ENCODE measurements at places on chromosomes 11 and 22.
A peak's percentile ranks its signal among the peaks of the same experiment; 100 is the strongest.

GRCh38 chr11:10485646-10486045, 30.6 kb downstream of the AMPD3 start:
- DNase-seq = no peak

DNA sequence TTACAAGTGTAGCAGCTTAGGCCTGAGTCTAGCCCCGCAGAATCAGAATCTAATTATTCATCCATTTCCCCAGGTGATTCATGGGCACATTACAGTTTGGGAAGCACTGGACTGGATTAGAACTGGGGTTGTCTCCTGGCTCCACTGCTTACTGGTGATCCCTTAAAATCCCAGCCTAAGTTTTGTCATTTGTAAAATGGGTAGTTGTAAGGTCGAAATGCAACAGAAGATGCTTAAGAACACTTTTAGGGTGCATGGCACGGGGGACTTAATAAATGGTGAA, 1.3 kb downstream of the STX3 start:
- DNase-seq = peak; percentile 57

GRCh38 chr11:127119356-127119755, 118.8 kb upstream of the KIRREL3 start:
- no peak for DNase-seq

GRCh38 chr11:108618529-108618928, 25.0 kb upstream of the EXPH5 start:
- DNase-seq = no peak

DNA sequence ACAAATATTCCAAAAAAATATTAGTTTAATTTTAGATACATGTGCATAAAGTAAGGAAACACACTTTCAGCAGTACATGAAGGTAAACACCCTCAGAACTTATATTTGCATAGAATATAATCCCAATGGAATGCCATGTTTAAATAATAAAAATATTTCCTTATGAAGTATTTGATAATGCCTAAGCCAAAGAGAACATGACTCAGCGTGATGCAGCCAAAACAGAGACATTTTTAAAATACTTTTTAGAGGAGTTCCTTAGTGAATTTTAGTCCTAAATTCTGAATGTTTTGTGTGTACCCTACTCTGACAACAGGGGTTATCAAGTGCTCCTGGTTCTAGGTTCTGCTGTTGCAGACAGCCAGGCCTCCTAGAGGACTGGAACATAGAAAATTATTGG, 39.1 kb upstream of the POU2AF2 start:
- DNase-seq = no peak

GRCh38 chr11:36251823-36252222, 37.4 kb downstream of the COMMD9 start:
- no peak for DNase-seq

GRCh38 chr22:17537155-17537554, 26.1 kb upstream of the SLC25A18 start:
- DNase-seq = peak; percentile 10

GRCh38 chr11:92384358-92384757, 159.7 kb downstream of the FAT3 start:
- no peak for DNase-seq

DNA sequence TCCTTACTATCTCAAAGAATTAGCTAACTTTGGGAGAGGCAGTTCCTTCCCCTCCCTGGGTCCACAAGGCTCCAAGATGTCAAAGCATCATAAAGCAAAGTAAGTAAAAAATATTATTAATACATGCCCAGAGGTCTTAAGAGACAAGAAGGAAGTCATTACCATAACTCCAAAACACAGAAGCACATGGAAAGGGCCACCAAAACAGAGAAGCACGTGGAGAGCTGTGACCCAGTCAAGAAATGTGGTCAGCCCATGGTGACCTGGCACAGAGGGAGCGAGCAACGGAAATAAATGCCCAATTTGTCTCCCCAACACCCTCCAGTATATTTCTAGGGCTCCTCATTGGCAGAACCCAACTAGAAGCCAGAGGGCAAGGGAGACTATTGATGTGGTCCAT, 277.5 kb upstream of the API5 start:
- no peak for DNase-seq

- DNase-seq = peak; percentile 81
Measured at GRCh38 chr22:41301085-41302020, at the start of gene ZC3H7B. ZC3H7B (plus strand) TSS chr22:41301525; CDS start chr22:41320661, 19,136 bp downstream.

DNA sequence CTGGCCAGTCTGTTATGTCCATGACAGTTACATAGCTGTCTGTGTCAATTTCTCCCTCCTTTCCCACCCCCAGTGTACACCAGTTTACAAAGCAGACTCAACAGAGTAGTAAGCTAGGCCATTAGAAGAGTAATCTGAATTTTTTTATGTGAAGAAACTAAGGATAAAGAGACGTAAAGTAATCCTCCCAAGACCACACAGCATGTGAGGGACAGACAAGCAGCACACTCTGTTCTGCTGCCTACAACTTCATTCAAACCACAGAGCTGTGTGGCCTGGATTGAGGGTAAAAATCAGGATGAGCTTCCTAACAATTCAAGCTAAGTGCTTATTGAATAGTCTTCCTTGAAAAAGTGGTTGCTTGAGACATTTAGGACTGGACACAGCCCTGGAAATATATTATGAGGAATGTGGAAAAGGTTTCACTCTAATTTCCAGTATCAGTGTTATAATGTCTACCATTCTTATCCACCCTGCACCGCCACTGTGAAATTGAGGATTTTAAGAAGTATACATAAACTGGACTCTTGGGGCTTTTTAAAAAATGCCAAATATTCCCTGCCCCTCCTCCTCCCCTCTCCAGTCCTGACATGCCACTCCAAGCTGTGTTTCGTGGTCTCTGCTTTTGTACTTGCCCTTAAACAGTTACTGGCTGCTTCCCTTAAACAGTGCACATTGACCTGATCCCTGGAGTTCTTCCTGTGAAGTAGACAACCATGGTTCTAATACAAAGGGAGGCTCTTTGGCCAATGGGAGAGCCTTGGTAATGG, 40.9 kb downstream of the EXT2 start:
- no peak for DNase-seq

- DNase-seq = no peak
Measured at GRCh38 chr11:105937738-105938137, 84.3 kb downstream of the MSANTD4 start.

DNA sequence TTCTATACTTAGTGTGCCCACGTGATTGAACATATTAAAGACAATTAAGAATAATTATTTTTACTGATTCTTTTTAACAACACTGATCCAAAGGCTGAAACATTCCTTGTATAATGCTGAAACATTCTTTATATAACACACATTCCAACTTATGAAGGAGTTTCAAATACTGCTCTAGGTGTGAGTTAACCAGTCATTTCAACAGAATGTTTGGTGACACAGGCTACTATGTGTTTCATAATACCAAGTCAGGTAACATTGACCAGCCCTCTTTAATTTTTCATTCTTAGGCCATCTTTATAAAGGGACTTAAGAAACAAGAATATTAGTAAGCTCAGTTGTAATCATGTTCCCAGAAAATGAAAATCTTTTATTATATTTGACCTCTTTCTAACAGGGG, 136.6 kb downstream of the ELP4 start:
- no peak for DNase-seq

GRCh38 chr11:93476796-93477195, 66.4 kb downstream of the SMCO4 start:
- DNase-seq = no peak

- DNase-seq = no peak
Measured at GRCh38 chr11:133988686-133989410, 32.1 kb upstream of the IGSF9B start.

- no peak for DNase-seq
Measured at GRCh38 chr11:107102692-107103477, 84.6 kb upstream of the GUCY1A2 start.

DNA sequence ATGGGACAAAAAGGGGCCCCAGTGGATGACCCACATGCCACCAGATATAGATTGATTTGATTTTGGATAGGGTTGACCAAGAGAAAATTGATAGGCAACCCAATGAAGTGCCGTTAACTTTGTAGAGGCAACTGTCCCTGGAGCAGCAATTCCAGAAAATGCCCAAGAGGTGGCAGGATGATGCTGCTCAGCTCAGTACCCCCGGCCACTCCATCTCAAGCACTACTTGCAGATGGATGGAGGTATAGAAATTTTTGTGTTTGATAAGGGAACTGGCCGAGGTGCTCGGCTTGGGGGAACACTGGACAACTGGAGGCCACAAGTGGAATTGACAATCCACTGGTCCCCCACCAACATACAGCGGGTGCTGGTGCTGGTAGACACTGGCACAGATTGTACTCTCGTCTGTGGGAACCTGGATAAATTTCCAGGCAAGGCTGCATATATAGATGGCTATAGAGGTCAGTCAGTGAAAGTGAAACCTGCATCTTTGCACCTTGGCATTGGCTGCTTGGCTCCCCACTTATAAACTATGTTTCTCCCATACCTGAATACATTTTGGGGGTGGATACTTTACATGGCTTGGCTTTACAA, 86.3 kb downstream of the CCDC83 start:
- DNase-seq = peak; percentile 47

DNA sequence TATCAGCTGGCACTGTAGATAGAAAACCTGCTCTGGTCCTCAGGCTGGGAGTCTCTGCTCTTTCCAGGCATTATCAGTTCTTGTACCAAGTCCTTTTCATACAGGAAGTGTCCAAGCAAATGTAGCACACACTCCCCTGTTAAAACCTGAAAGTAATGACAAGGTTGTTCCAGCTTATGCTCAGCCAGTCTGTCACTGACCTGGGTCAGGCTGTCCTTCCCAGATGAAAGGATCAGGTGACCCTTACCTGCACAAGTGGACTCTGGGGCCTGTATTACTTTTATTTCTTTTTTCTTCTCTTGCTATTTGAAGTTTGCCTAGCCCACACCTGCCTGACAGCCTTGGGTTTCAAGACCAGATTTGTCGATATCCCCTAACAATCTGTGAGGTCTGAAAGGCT, 156.3 kb upstream of the SESN3 start:
- DNase-seq = no peak

DNA sequence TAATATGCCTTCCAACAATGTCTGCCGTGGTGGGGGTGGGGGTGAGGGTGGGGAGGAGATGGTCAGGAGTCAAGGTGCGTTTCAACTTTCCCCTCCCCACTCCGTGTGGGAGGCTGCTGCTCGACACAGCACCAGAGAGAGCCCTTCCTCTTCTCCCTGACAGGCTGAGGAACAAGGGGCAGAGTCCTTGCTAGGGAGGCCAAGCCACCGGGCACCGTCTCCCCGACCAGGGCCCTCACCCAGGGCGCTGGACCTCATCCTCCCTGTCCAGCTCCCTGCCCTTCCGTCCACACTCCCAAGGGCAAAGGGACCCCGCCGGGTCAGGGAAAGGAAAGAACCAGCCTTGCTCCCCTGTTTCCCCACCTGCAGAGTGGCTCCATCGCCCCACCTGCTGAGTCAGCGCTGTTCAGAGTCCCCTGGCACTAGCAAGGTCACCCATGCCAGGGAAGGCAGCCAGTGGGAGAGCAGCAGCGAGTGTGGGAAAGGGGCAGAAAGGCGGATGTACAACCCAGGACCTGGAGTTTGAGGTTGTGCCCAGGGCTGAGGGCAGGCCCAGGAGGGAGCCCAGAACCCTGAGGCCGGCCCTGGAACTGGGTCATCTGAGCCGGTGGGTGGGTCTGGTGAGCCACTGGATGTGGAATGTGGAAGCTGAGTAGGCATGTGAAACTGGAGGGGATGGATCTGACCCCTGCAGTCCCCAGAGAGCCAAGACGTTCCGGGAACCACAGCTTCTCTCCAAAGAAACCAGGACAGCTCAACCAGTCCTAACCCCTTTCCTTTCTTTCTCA, 47.2 kb downstream of the BUD13 start:
- DNase-seq = no peak

- peak; percentile 95 for DNase-seq
Measured at GRCh38 chr11:75471176-75471973, 38.4 kb upstream of the KLHL35 start.

- no peak for DNase-seq
Measured at GRCh38 chr11:70146299-70146698, 56.8 kb upstream of the FADD start.

DNA sequence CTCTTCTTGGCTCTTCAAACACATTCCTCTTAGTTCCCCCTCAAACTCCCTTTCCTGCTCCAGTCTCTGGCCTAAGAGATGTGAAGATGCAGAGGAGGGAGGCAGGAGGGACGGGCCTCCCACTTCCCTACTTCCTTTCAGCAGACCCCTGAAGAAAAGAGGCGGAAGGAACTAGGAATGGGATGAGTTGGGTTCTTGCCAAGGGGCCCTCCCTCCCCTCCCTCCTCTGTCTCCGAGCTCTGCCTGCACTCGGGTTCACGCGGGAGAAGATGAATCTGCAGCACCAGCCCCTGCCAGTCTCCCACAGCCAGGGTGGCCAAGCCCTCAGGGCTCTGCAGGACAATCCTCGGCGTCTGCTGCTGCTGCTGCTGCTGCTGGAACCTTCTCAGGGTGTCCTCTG, 24.3 kb upstream of the PKNOX2 start:
- no peak for DNase-seq

GRCh38 chr11:6646576-6646917, 9.1 kb downstream of the DCHS1 start:
- no peak for DNase-seq

DNA sequence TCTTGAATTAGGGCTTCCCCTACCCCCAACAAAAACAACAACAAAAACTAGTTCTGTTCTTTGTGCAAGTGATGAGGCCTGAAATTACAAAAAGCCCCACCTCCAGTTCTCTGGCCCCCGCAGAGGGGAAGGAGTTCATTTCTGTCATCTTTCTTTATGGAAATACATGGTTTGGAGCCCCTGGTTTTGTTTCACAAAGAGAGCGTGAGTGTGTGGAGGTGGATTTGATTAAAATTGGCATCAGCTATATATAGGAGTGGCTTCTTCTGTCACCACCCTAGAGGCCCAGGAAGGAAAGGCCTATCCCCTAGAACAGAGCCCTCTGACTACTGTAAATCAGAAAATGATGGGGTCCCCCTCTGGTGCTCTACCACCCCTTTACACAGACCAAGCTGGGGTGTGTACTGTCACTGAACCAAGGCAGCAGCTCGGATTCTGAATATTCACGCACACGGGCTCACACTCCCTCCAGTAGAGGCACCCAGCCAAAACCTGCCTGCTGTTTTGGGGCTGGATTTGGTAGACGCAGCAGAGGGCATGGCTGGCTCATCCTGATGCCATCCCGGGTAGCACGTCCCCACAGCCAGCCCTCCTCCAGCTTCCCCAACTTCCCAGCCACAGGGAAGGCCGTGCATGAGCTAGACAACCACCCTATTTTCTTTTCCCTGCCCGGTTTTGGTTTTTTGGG, 19.4 kb downstream of the RCOR2 start:
- DNase-seq = no peak

GRCh38 chr11:133895061-133895479, 49.8 kb upstream of the SPATA19 start:
- DNase-seq = peak; percentile 2

DNA sequence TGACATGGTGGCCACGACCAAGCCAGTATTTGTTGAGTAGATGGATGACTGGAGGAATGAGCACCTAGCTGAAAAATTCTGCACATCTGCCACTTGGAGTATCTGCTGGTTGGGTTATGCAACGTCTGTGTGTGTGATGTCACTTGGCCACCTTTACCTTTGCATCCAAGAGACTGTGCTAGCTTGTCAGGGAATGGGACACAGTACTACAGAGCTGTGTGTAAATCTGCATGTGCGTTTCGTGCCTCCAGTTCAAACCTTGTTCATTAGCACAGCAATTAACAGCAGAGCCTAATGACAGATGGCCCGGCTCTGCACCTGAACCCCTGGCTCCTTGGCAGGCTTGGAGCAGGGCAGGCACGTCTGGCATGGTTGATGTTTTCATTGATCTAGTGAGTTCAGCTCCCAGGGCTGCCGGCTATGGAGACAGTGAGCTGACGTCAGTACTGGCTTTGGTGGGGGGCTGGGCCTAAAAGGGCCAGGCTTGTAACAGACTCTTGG, 188.4 kb upstream of the NAV2 start:
- DNase-seq = peak; percentile 50

GRCh38 chr11:57646194-57646798, 3.4 kb downstream of the YPEL4 start:
- no peak for DNase-seq

Data from NCI-H82 (cell line).